ENCODE measurements at places on chromosomes 13 and 19. TPM values are rescaled to one million over a fixed set of nuclear protein-coding genes. Genes with fewer than 3 reads are reported as not detected.

Gene C19orf67
- total RNA-seq: not detected

DNA sequence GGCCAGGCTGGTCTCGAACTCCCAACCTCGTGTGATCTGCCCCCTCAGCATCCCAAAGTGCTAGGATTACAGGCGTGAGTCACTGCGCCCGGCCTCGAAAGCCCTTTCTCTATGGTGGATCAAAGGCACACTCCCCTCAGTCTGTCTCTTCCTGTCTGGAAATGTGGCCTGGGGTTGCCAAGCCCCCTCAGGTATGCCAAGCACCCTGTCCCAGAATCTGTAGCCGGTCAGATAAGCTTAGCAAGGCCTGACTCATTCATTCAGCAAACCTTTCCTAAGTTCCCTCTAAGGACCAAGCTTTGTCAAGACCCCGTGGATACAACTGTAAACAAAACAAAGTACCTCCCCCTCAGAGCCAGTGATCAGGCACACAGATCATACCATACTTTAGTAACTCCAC lies 14.1 kb downstream of the NUCB1 start:
- no peak for DNase-seq

GRCh38 chr13:43061496-43062280 lies 38.3 kb downstream of the DNAJC15 start:
- DNase-seq: no peak

DNA sequence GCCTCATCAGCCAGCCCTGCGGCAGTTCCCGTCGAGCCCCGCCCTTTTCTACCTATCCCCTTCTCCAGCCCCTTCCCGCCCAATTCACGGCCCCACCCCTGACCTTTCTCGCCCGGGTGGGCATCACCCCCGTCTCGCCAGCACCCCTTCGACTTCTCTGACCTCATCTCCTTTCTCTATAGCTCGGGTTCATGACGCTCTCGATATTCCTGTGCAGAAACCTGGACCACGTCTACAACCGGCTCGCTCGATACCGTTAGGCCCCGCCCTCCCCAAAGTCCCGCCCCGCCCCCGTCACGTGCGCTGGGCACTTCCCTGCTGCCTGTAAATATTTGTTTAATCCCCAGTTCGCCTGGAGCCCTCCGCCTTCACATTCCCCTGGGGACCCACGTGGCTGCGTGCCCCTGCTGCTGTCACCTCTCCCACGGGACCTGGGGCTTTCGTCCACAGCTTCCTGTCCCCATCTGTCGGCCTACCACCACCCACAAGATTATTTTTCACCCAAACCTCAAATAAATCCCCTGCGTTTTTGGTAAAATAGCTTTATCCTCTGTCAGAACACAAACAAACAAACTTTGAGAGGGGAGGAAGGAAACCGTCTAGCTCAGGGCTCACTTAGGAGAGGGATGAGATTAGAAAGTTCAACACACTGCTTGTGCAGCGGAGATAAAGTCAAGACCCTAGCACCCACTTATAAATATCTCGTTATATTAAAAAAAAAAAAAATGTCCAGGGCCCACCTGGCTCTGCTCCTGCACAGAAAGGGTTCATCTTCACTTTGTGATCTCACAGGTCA lies 5.1 kb downstream of the CD37 start:
- DNase-seq: peak; percentile 55

Gene C2CD4C
- 0.78 TPM for total RNA-seq

Gene TDRD12
- total RNA-seq: 0.10 TPM

GRCh38 chr13:71068041-71068440 lies 799.0 kb downstream of the DACH1 start:
- DNase-seq: no peak

Gene LMTK3
- total RNA-seq: 0.43 TPM
